ENCODE measurements at places on chromosomes 16 and 17.
A peak's percentile ranks its signal among the peaks of the same experiment; 100 is the strongest.

GRCh38 chr17:965311-965989, 14.1 kb downstream of the NXN start:
- no peak for DNase-seq

DNA sequence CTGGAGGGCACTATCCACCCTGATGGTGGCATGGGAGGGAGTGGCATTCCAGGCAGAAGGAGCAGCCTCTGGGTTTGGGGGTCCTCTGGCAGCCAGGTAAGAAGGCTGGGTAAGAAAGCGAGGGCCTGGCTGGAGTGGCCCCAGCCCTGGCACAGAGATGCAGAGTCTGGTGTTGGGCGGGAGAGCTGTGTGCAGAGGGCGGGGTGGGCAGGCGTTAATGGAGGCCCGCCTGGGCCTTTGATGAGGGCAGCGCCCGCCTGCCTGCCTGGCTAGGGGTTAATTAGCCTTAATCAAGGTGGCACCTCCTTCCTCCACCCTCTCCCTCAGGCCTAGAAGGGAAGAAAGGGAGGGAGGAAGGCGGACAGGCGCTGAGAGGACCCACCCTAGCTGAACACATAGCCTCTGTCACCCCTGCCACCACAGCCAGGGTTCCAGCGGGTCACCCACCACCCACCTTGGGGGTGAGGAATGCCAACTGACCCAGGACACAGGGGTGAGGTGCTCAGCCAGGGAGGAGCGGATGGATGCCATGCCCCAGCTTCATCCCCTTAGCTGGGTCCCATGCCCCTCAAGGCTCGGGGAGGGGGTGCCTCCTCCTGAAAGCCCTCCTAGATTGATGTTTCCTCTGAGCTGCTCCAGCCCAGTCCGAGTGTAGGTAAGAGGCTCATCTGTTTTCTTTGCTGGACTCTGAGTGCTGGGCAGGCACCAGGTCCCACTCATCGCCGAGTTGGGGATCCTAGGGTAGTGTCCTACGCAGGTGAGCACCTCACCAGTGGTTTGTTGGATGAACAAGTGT, 13.4 kb upstream of the FAM83G start:
- DNase-seq: no peak

GRCh38 chr16:7990626-7991260, 599.6 kb downstream of the TMEM114 start:
- no peak for DNase-seq

- DNase-seq: no peak
Measured at GRCh38 chr17:56602292-56603130, 9.0 kb downstream of the NOG start.

- DNase-seq: no peak
Measured at GRCh38 chr16:3878610-3879009, 1.9 kb downstream of the CREBBP start.

- peak; percentile 48 for DNase-seq
Measured at GRCh38 chr17:14755002-14755401, 454.1 kb downstream of the HS3ST3B1 start.

- no peak for DNase-seq
Measured at GRCh38 chr16:761625-762513, 1.3 kb downstream of the MSLN start.

DNA sequence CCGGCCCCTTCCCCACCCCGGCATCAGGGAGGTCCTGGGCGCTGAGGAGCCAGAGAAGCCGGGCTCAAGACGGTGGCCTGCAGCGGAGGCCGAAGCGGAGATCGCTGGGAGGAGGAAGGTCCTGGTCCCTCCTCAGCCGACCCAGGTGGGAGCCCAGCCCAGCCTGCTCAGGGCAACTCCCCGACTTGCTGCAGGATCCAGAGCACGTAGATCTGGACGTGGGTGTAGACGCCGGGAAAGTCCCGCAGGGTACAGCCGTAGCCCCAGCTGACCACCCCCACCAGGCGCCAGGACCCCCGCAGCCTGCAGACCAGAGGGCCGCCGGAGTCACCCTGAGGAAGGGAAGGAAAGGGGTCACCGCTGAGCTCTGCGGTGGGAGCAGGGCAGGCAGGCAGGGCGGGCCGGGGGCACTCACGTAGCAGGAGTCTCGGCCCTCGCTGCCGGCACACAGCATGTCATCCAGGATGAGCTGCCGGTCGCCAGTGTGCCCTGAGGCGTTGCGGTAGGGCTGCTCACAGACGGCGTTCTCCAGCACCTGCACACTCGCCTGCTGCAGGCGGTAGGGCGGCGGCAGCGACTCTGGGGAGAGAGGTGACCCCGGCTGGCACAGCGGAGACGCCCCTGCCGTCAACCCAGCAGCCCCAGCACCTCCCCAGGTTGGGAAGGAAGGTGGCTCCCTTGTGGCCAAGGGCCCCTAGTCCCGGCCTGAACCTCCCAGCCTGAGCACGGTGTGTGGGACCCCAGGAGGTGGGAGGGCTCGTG, 5.4 kb downstream of the TPSD1 start:
- DNase-seq: no peak

- no peak for DNase-seq
Measured at GRCh38 chr16:5601957-5602356, 504.4 kb upstream of the EEF2KMT start.

GRCh38 chr17:67682196-67682595, 35.5 kb upstream of the NOL11 start:
- DNase-seq: no peak

GRCh38 chr16:20122011-20122410, 48.3 kb upstream of the GPR139 start:
- DNase-seq: no peak

DNA sequence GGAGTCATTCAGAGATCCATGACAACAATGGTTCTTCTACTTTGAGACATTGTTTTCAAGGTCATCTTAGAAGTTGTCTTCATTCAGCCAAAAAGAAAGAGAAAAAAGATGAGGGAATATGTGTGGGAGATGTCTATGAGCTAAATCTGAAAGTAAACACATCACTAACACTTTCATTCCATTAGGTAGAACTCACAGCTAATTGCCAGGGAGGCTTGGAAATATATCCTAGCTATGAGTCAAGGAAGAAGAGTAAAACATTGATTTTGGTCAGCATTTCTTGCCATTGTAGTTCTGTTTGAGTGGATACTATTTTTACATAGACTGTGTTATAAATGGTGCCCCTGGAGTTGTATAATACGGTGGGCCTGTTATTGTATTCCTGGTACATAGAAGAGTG, 316.4 kb upstream of the MYOCD start:
- no peak for DNase-seq

- DNase-seq: no peak
Measured at GRCh38 chr17:64459284-64459747, 10.4 kb downstream of the MILR1 start.

DNA sequence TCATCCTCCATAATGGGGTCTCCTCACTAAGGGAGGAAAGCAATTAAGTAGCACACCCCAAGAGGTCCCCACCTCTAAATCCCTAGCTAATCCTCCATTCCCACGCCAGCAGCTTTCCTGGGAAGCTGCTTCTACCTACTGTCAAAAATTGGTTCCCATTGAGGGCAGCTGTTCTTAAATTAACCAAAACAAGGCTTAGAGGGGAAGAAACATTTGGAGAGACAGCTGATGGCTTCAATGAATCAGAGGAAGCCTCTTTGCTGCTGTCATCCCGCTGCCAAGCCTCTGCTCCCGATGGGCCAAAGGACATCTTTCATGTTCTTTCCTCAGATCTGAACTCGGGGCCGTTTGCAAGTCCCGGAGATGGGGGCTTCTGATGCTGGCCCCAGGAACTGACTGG, 26.6 kb downstream of the AIPL1 start:
- DNase-seq: no peak

DNA sequence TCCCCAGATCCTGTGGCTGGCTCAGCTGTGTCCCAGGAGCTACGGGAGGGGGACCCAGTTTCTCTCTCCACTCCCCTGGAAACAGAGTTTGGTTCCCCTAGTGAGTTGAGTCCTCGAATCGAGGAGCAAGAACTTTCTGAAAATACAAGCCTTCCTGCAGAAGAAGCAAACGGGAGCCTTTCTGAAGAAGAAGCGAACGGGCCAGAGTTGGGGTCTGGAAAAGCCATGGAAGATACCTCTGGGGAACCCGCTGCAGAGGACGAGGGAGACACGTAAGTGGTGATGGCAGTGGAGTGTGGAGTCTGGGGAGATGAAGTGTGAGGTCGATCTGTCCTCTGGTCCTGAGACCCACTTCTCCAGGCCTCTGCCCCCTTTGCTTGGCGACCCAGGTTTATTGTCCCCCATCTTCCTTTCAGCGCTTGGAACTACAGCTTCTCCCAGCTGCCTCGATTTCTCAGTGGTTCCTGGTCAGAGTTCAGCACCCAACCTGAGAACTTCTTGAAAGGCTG, 585 bp downstream of the WRAP53 start:
- no peak for DNase-seq

GRCh38 chr17:38864636-38865398, 5.0 kb upstream of the LASP1 start:
- no peak for DNase-seq

DNA sequence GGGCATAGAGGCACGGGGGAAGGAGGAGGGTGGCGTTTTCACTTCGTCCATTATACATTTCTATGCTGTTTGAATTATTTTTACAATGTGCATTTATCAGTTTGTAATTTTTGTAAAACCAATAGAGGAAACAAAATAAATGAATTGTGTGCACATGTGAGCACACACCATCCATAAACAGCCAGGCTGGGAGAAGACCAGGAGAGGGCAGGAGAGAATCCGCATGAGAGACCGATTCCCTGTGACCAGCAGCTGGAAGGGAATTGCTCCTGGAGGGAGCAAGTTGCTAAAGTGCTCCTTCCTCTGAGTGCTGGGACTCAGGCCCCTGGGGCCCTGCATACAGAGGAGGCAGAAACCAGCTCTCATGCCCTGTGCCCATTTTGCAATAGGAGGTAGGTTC, 126.0 kb downstream of the ABCC12 start:
- peak; percentile 1 for DNase-seq

- no peak for DNase-seq
Measured at GRCh38 chr17:30831257-30831656, 509 bp upstream of the ATAD5 start.

GRCh38 chr17:29179232-29180033, 765 bp downstream of the MYO18A start:
- DNase-seq: no peak

DNA sequence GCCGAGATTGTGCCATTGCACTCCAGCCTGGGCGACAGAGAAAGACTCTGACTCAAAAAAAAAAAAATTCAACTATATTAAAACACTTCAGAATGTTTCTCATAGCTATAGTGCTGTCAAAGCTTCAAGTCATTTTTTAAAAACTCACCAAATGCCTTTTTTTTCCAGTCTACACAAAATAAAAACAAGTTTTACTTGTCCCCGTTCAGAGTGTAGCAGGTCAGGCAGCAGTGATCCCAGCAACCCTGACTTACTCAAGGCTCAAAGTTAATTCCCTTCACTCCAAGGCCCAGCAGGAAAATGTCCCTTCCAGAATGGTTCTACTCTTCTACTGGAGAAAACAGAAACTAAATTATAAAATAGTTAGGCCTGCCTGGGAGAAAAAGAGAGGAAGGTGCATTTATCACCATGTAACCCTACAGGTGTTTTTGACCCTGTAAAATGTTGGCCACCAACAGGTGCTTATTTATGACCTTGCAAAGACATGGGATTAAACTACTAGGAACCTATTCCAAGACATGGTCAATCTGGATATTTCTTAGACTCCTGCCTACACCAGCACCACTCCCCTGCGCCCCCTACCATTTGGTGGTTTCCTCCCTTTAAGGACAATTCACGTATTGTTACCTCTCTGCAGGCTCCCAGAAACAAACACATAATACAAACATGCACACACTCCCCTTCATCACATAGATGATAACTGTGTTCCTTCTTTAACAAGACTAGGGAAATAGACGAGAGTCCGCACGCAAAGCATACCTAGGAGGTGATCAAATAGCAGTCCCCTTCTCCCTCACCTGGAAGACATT, 5.4 kb downstream of the AMFR start:
- no peak for DNase-seq

DNA sequence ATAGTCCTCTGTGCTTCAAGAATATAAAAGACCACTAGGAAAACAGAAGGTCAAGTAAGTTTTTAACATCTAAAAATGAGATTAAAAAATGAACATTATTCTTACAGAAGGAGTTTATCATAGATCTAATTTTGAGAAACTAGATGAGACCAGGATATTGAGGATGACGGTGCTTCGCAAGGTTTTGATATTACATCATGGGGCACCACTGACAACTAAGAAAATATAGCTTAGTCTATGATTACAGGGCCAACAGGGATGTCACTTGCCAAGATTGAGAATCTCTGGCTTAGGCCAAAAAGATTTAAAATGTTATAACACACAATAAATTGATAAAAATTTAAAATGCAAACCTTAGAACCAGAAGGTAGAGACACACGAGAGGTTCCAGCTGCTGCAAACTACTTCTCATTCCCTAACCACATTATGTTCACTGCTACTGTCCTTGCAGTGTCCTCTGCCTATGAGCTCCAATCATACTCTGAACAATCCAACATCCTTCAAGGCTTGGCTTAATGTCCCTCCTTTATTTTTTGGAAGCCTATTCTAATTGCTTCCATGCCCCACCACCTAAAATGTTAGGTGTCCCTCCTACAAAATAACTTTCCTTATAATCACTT, 33.2 kb downstream of the USP32 start:
- DNase-seq: no peak

GRCh38 chr17:73030995-73031394, 61.5 kb downstream of the SLC39A11 start:
- DNase-seq: no peak

GRCh38 chr16:16150117-16150877, 73.0 kb downstream of the ABCC6 start:
- no peak for DNase-seq

GRCh38 chr17:20191056-20191455, 181.9 kb downstream of the SPECC1 start:
- peak; percentile 82 for DNase-seq

Data from AG09309 (cell line).